ENCODE measurements at places on chromosomes 3 and 15. TPM values are rescaled to one million over a fixed set of nuclear protein-coding genes. Genes with fewer than 3 reads are reported as not detected.

SMCO1 gene
- polyA plus RNA-seq, result not detected

CCR8 gene
- polyA plus RNA-seq, result not detected

STAC gene
- polyA plus RNA-seq, result 11.5 TPM

THSD4 gene
- 33.4 TPM for polyA plus RNA-seq

ACOX2 gene
- polyA plus RNA-seq, result 45.1 TPM

EAF2 gene
- polyA plus RNA-seq, result 7.8 TPM

FBXO45 gene
- polyA plus RNA-seq, result 13.7 TPM

XCR1 gene
- polyA plus RNA-seq, result 0.22 TPM

ALS2CL gene
- polyA plus RNA-seq, result 18.0 TPM

STARD9 gene
- 14.7 TPM for polyA plus RNA-seq

P2RY12 gene
- 0.49 TPM for polyA plus RNA-seq

PLCB2 gene
- 6.3 TPM for polyA plus RNA-seq

ABTB1 gene
- 28.3 TPM for polyA plus RNA-seq

NR1I2 gene
- polyA plus RNA-seq, result 0.92 TPM

ITIH4 gene
- 10.7 TPM for polyA plus RNA-seq

CLDN1 gene
- polyA plus RNA-seq, result 67.0 TPM

SLC2A2 gene
- 13.7 TPM for polyA plus RNA-seq

SAMD7 gene
- polyA plus RNA-seq, result not detected

ASB14 gene
- polyA plus RNA-seq, result 0.48 TPM

RGMA gene
- polyA plus RNA-seq, result 8.0 TPM

RETNLB gene
- polyA plus RNA-seq, result not detected

SLC7A14 gene
- polyA plus RNA-seq, result 1.7 TPM
